Spinal cord (tissue), 10 donors: ENCODE measurements at places on chromosomes 13 and 19. TPM values are rescaled to one million over a fixed set of nuclear protein-coding genes. Genes with fewer than 3 reads are reported as not detected.
A peak's percentile ranks its signal among the peaks of the same experiment; 100 is the strongest.

DNA sequence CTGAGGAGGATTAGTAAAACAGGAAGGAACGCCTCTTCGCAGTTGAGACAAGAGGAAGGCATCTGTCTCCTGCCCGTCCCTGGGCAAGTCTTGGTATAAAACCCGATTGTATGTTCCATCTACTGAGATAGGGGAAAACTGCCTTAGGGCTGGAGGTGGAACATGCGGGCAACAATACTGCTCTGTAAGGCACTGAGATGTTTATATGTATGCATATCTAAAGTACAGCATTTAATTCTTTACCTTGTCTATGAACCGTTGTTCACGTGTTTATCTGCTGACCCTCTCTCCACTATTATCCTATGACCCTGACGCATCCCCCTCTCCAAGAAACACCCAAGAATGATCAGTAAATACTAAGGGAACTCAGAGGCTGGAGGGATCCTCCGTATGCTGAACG is 722 bp upstream of the TIMM50 start:
- peaks cover 37% of the 10 kb centered on the region for H3K36me3 ChIP-seq
- H3K27ac ChIP-seq: peak overlapping the region; percentile 77
- DNase-seq: no peak
- no peaks in the 10 kb centered on the region for H3K27me3 ChIP-seq
- peaks cover 22% of the 10 kb centered on the region for H3K4me1 ChIP-seq

DNA sequence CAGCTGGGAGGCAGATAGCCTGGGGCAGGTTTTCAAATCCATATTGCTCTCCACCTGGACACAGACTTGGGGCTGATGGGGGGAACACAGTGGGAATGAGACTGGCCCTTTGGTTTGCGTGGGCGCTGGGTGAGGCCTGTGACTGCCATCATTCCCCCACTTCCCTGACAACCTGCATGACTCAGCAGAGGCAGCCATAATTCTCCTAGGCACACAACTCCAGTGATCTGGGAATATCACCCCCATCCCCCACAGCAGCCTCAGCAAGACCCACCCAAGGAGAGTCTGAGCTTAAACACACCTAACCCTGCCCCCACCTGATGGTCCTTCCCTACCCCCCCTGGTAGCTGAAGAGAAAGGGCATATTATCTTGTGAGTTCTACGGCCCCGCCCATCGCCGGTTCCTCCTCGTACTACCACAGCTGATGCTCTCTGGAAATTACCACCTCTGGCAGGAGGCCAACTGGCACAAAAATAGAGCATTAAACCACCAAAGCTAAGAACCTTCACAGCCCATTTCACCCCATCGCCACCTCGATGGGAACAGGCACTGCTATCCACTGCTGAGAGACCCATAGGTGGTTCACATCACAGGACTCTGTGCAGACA is 71.0 kb downstream of the RNF17 start:
- H3K4me3 ChIP-seq: no peak overlapping the region
- no peaks in the 10 kb centered on the region for H3K4me1 ChIP-seq
- H3K36me3 ChIP-seq: no peaks in the 10 kb centered on the region
- DNase-seq: no peak

DNA sequence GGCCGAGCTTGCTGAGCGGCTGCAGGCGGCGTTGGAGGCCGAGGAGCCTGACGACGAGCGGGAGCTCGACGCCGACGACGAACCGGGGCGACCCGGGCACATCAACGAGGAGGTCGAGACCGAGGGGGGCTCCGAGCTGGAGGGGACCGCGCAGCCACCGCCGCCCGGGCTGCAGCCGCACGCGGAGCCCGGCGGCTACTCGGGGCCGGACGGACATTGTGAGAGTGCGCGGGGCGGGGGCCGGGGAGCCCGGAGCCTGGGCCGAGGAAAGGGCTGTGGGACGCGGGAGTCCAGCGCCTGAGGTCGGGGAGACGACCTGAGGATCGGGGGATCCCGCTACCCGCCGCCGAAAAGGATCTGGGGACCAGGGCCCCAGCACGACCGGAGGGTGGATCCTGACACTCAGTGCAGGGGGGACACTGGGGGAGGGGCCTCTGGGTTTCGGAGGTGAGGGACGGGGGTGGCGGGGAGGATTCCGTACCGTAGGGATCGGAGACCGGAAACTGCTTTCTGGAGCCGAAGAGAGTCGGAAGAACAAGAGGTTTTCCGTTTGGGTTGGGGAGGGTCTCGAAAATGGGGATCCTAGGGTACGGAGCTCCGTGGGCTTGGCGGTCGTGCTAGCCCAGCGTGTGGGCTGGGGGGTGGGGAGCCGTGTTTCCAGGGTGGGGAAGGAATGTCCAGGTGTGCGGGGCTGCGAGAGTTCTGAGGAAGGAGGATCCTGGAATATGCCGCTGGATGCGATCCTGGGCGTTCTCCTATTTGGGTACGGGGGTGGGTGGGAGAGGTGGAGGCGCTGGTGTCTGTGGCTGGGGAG is 616 bp downstream of the HNRNPUL1 start:
- no peaks in the 10 kb centered on the region for H3K27me3 ChIP-seq
- peak; percentile 67 for DNase-seq
- peak overlapping the region; percentile 98 for H3K27ac ChIP-seq
- H3K4me1 ChIP-seq: peaks cover 34% of the 10 kb centered on the region
- peak overlapping the region; percentile 83 for H3K4me3 ChIP-seq
- H3K36me3 ChIP-seq: peaks cover 21% of the 10 kb centered on the region

GRCh38 chr13:60164234-60164889 is 634 bp upstream of the DIAPH3 start:
- DNase-seq: peak; percentile 28
- H3K36me3 ChIP-seq: no peaks in the 10 kb centered on the region
- no peaks in the 10 kb centered on the region for H3K27me3 ChIP-seq
- peak overlapping the region; percentile 96 for H3K27ac ChIP-seq
- H3K4me1 ChIP-seq: peaks cover 4% of the 10 kb centered on the region

DNA sequence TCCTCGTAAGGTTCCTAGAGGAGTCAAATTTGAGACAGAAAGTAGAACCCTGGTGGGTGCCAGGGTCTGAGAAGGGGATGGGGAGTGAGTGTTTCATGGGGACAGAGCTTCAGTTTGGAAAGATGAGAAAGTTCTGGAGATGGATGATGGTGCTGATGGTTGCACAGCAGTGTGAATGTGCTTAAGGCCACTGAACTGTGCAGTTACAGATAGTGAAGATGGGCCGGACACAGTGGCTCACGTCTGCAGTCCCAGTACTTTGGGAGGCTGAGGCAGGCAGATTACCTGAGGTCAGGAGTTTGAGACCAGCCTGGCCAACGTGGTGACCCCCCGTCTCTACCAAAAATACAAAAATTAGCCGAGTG is 917 bp downstream of the SPC24 start:
- H3K4me1 ChIP-seq: peaks cover 22% of the 10 kb centered on the region
- DNase-seq: no peak
- no peaks in the 10 kb centered on the region for H3K36me3 ChIP-seq
- H3K4me3 ChIP-seq: peak overlapping the region; percentile 56

DNA sequence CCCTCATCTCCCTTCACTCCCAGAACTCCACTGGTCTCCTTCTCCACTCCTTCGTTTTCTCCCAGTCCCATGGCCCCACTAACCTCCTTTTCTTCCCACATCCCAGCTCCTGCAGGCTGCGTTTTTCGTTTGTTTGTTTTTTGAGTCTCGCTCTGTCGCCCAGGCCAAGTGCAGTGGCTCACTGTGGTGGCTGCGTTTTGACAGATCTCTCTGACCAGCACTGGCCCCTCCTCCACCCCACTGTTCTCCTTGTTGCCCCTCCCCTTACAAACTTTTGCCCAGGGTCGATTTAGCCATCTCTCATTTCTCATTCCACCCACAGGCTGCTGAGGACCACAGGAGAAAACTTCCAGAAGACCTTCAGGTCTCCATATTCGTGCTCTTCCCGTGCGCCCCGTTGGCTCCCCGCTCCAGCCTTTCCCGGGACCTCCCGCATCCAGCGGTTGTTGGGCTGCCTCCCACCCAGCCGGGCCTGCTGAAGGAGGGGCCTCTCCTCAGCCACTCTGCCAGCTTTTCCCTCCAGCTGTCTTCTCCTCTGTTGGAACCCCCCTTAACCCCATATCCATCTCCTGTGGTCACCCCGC is 40.6 kb upstream of the GJB6 start:
- H3K4me1 ChIP-seq: peaks cover 6% of the 10 kb centered on the region
- no peaks in the 10 kb centered on the region for H3K27me3 ChIP-seq
- no peak overlapping the region for H3K4me3 ChIP-seq
- no peak for DNase-seq
- no peaks in the 10 kb centered on the region for H3K36me3 ChIP-seq

DNA sequence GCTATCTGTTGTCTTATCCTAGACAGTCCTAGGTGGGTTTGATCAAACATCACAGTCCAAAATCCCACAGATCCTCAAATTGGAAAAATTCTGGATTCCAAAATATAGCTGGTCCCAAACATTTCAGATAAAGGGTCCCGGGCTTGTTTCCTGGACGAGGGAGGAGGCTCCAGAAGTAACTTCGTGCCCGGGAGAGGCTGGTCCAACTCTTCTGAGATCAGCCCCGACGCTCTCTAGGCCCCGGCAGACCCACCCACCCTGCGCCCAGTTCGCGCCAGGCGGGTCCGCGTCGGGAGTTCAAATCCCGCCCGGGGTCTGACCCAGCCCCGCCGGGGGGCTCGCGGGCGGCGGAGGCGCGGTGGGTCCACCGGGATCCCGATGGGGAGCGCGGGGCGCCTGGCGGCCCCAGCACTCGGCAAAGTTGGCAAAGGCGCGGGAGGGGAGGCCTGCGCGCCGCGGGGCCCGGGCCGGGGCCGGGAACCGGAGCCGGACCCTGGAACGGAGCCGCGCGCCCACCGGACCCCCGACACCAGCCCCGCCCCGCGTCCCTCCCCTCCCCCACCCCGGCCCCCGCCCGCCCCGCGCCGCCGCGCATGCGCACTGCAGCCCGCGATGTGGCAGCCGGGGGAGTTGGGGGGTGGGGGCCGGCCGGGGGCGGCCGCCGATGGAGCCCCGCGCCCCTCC is 513 bp downstream of the MIER2 start:
- peaks cover 19% of the 10 kb centered on the region for H3K36me3 ChIP-seq
- H3K27me3 ChIP-seq: no peaks in the 10 kb centered on the region
- H3K4me1 ChIP-seq: peaks cover 39% of the 10 kb centered on the region
- H3K27ac ChIP-seq: no peak overlapping the region
- DNase-seq: peak; percentile 4

DNA sequence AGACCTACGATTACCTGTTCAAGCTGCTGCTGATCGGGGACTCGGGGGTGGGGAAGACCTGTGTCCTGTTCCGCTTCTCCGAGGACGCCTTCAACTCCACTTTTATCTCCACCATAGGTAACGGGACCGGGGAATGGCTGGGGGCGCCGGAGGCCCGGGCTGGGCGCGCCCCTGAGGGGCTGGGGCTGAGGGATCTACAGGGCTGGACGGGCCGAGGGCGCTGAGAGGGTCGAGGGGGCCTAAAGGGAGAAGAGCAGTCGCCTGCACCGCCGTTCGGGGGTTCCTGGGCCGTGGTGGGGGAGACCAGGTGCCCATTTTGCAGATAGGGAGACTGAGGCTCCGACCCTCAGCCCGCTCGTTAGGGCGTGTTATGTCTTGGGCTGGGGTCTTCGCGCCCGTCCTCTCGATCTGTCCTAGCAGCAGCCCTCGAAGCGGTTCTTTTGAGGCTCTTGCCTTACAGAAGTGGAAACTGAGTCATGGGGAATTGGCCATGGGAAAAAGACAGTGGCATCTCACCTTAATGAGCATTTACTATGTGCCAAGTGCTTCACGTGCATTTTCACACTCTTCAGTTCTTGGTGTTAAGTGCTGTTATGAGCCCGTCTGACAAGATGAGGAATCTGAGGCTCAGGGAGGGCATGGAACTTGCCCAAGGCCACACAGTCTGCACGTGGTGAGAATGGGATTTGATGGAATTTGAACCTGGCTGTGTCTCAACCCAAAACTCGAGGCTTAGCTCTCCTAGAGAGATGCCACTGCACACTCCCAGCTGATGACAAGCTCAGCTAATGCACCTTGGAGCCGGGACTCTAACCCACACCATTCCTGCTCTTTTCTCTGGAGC is 442 bp downstream of the RAB8A start:
- peaks cover 5% of the 10 kb centered on the region for H3K36me3 ChIP-seq
- H3K27me3 ChIP-seq: no peaks in the 10 kb centered on the region
- peaks cover 52% of the 10 kb centered on the region for H3K4me1 ChIP-seq
- peak overlapping the region; percentile 96 for H3K27ac ChIP-seq

DNA sequence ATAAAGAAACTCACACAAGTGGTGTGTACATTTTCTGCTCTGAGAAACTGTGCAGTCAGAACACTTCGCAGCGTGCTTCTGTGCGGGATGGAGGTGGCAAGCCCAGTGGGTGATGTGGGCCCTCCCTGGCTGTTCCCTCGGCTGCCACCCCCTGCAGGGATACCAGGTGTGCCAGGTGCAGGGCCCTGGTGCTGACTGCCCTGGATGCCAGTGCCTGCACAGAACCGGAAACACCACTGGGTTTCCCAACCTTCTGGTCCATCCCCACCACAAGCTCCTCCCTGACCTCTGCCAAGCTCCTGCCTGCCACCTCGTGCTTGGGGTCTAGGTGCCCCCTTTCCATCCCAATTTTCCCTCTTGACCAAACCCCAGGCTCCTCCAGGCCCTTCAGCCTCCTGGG is 81.9 kb upstream of the MCF2L start:
- H3K27me3 ChIP-seq: peaks cover 12% of the 10 kb centered on the region
- no peak overlapping the region for H3K4me3 ChIP-seq
- peaks cover 21% of the 10 kb centered on the region for H3K36me3 ChIP-seq
- H3K4me1 ChIP-seq: peaks cover 18% of the 10 kb centered on the region
- H3K27ac ChIP-seq: no peak overlapping the region
- DNase-seq: no peak

- H3K36me3 ChIP-seq: no peaks in the 10 kb centered on the region
- no peaks in the 10 kb centered on the region for H3K4me1 ChIP-seq
- no peaks in the 10 kb centered on the region for H3K27me3 ChIP-seq
- no peak for DNase-seq
These were observed 174.0 kb upstream of the LSM14A start for GRCh38 chr19:33998302-33998701.

DNA sequence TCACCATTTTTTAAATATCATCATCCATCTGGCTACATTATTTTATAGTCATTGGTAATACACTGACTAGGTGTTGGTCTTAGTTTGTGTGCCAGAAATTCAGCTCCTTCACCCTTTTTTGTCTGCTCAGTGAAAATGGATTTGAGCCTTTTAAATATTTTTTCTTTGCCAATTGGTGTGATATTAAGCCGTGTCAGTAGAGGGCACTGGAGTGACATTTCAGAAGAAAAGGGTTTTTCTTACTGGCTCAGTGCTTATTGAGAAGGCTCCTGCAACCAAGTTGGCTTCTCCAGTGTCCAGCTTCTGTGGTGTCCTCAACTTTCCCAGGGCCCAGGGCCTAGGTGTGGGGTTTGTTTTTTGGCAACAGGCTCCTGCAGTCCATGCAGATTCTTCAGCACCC is 546.6 kb downstream of the DACH1 start:
- no peak overlapping the region for H3K27ac ChIP-seq
- H3K27me3 ChIP-seq: no peaks in the 10 kb centered on the region
- no peak for DNase-seq
- no peak overlapping the region for H3K4me3 ChIP-seq
- H3K4me1 ChIP-seq: no peaks in the 10 kb centered on the region

MISP gene
- 0.66 TPM for total RNA-seq

C19orf38 gene
- 2.4 TPM for total RNA-seq

USHBP1 gene
- total RNA-seq: 2.1 TPM

MCF2L gene
- 46.3 TPM for total RNA-seq

FCER2 gene
- total RNA-seq: 0.59 TPM

SHD gene
- total RNA-seq: 10.4 TPM

SMIM17 gene
- total RNA-seq: 84.2 TPM

ABCA7 gene
- total RNA-seq: 9.4 TPM
